ENCODE measurements at places on chromosomes 4 and X. TPM values are rescaled to one million over a fixed set of nuclear protein-coding genes. Genes with fewer than 3 reads are reported as not detected.

Gene LUZP4
- not detected for total RNA-seq

Gene FAM47A
- not detected for total RNA-seq

Gene FDCSP
- total RNA-seq, result not detected

Gene TMSB15A
- total RNA-seq, result 0.55 TPM

Gene C1QTNF7
- 15.5 TPM for total RNA-seq

Gene GRPR
- 0.36 TPM for total RNA-seq

Gene KLHL4
- 1.2 TPM for total RNA-seq

Gene POF1B
- total RNA-seq, result 0.23 TPM

Gene PLK4
- 0.96 TPM for total RNA-seq

Gene CT83
- not detected for total RNA-seq

Gene YY2
- 2.9 TPM for total RNA-seq

Gene SNCA
- total RNA-seq, result 12.6 TPM

Gene REPS2
- 7.9 TPM for total RNA-seq

Gene SPANXA2
- total RNA-seq, result not detected

Gene AFF2
- total RNA-seq, result 2.1 TPM

Gene MGST2
- total RNA-seq, result 48.7 TPM

Gene TMPRSS11B
- total RNA-seq, result not detected

Gene TENM3
- total RNA-seq, result 1.1 TPM

Gene IL2RG
- 4.4 TPM for total RNA-seq

Gene SHROOM2
- total RNA-seq, result 2.5 TPM

Gene MAGEA1
- total RNA-seq, result not detected

Gene SMIM43
- not detected for total RNA-seq

Gene DMP1
- total RNA-seq, result not detected

Gene MAGIX
- 2.8 TPM for total RNA-seq

Gene CCDC120
- total RNA-seq, result 7.6 TPM

Gene CCSER1
- total RNA-seq, result 9.5 TPM

Gene CXCR3
- total RNA-seq, result 0.49 TPM

Gene PNCK
- 4.3 TPM for total RNA-seq

Gene SMPX
- total RNA-seq, result 0.81 TPM

Gene ANK2
- total RNA-seq, result 64.4 TPM

Gene NBDY
- 43.0 TPM for total RNA-seq

Gene ESX1
- total RNA-seq, result not detected

Gene ATP1B4
- not detected for total RNA-seq

Gene CNKSR2
- total RNA-seq, result 5.4 TPM

Gene CPEB2
- 57.0 TPM for total RNA-seq

Gene BMP3
- 1.3 TPM for total RNA-seq

Gene TSPAN6
- total RNA-seq, result 12.2 TPM
